Naive thymus-derived CD8-positive, alpha-beta T cell (primary cell): ENCODE measurements at places on chromosomes 7 and 10.

- H3K27me3 ChIP-seq = peaks cover 19% of the 10 kb centered on the region
- no peaks in the 10 kb centered on the region for H3K4me1 ChIP-seq
- H3K4me3 ChIP-seq = no peak overlapping the region
- DNase-seq = no peak
Observed at GRCh38 chr10:4450981-4451908, 374.8 kb upstream of the AKR1E2 start.

- H3K4me1 ChIP-seq = no peaks in the 10 kb centered on the region
- no peak overlapping the region for H3K27ac ChIP-seq
- H3K27me3 ChIP-seq = peaks cover 5% of the 10 kb centered on the region
- no peaks in the 10 kb centered on the region for H3K36me3 ChIP-seq
Observed at GRCh38 chr10:27382176-27382575, 121.9 kb upstream of the RAB18 start.

- no peaks in the 10 kb centered on the region for H3K4me1 ChIP-seq
- H3K36me3 ChIP-seq = no peaks in the 10 kb centered on the region
- no peak overlapping the region for H3K4me3 ChIP-seq
Observed at GRCh38 chr7:121515630-121516401, 119.7 kb upstream of the FAM3C start.

- no peak for DNase-seq
- H3K36me3 ChIP-seq = no peaks in the 10 kb centered on the region
- H3K4me1 ChIP-seq = no peaks in the 10 kb centered on the region
Observed at GRCh38 chr7:55129541-55130394, 111.0 kb downstream of the EGFR start.

- no peaks in the 10 kb centered on the region for H3K27me3 ChIP-seq
- H3K36me3 ChIP-seq = no peaks in the 10 kb centered on the region
- no peaks in the 10 kb centered on the region for H3K4me1 ChIP-seq
- H3K4me3 ChIP-seq = no peak overlapping the region
- no peak overlapping the region for H3K27ac ChIP-seq
- DNase-seq = no peak
Observed at GRCh38 chr10:114343623-114344505, 60.4 kb downstream of the AFAP1L2 start.

DNA sequence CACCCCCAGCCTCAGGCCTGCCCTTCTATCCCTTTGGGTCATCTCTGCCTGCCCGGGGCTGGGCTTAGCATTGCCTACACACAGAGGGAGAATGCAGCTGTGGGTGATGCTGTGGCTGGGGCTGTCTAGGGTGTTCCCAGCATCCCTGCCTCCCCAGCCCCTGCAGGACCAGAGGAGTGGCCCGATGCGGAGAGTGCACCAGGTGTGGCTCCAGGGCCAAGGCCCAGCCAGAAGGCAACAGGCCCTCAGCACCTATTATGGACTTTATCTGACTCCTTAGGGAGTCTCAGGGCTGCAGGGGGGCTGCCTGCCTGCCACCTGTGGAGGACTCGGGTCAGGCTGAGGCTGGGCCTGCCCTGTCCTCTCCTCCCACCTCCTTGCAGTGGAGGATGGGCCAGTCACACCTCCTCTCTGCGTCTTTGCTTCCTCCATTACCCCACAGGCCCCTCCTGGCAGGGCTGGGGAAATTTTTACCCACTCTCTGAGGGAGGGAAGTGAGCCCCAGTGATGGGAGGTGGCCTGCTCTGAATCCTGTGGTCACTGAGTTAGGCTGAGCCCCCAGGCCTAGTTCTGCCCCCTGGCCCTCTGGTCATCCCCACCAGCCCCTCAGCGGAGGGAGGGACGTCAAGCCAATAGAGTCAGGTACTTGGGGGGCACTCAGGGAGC is 92.9 kb upstream of the PCBD1 start:
- H3K27me3 ChIP-seq = peaks cover 11% of the 10 kb centered on the region
- no peak overlapping the region for H3K27ac ChIP-seq
- peaks cover 5% of the 10 kb centered on the region for H3K4me1 ChIP-seq
- H3K4me3 ChIP-seq = no peak overlapping the region

- peak overlapping the region; percentile 99 for H3K27ac ChIP-seq
- no peaks in the 10 kb centered on the region for H3K27me3 ChIP-seq
- DNase-seq = peak; percentile 99
Observed at GRCh38 chr10:72297281-72297804, 23.6 kb downstream of the DDIT4 start.

DNA sequence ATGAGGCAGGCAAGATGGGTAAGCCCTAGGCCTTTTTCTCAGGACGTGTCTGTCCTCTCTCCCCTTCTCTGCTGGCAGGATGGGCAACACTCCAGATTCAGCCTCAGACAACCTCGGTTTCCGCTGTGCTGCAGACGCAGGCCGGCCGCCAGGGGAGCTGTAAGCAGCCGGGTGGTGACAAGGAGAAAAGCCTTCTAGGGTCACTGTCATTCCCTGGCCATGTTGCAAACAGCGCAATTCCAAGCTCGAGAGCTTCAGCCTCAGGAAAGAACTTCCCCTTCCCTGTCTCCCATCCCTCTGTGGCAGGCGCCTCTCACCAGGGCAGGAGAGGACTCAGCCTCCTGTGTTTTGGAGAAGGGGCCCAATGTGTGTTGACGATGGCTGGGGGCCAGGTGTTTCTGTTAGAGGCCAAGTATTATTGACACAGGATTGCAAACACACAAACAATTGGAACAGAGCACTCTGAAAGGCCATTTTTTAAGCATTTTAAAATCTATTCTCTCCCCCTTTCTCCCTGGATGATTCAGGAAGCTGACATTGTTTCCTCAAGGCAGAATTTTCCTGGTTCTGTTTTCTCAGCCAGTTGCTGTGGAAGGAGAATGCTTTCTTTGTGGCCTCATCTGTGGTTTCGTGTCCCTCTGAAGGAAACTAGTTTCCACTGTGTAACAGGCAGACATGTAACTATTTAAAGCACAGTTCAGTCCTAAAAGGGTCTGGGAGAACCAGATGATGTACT is 13.1 kb downstream of the PHKG1 start:
- no peak overlapping the region for H3K27ac ChIP-seq
- peaks cover 3% of the 10 kb centered on the region for H3K4me1 ChIP-seq
- no peak overlapping the region for H3K4me3 ChIP-seq
- H3K27me3 ChIP-seq = no peaks in the 10 kb centered on the region

DNA sequence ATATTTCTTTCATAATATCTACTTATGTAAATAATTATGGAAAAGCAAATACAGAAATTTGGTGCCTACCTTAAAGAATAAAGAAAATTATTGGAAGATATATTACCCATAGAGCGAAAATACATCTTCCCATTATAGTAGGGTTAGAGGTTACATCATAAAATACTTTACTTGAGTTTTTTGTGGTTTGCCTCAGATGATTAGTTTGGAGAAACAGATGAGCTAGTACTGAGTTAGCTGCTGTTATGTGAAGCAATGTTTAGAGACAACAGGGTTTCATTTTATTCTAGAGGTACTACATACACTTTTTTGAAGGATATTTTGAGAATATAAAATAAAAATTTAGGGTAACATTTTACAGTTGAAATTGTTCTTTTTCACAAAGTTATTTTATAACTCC is 2.9 kb upstream of the MLLT10 start:
- H3K4me1 ChIP-seq = peaks cover 32% of the 10 kb centered on the region
- H3K27ac ChIP-seq = no peak overlapping the region
- H3K4me3 ChIP-seq = no peak overlapping the region
- H3K36me3 ChIP-seq = no peaks in the 10 kb centered on the region

DNA sequence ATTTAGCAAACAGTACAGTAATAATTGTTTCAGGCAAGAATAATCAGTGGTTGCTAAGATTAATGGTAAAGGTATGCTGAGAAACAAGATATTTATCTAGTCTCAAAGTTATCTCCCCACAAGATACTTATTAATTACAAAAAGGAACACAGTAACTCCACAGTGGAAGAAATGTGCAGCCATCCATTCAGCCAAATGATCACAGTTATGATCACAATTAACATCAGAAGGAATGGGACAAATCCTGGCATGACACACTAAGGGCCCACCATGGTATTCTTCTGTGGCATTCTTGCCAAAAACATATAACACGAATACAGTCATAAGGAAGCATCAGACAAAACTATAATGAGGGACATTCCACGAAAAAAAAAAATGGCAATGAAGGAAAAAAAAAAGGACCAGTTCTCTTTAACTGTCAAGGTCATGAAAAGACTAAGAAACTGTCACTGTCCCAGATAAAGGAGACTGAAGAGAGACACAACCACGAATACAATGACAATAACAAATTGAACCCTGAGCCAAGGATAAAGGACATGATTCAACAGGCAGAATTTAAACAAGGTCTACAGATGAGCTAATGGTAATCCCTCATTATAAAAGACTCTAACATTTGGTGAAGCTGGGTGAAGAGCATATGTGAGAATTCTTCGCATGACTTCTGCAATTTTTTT is 20.9 kb downstream of the NUDCD3 start:
- H3K4me1 ChIP-seq = peaks cover 89% of the 10 kb centered on the region
- no peaks in the 10 kb centered on the region for H3K27me3 ChIP-seq
- DNase-seq = no peak

DNA sequence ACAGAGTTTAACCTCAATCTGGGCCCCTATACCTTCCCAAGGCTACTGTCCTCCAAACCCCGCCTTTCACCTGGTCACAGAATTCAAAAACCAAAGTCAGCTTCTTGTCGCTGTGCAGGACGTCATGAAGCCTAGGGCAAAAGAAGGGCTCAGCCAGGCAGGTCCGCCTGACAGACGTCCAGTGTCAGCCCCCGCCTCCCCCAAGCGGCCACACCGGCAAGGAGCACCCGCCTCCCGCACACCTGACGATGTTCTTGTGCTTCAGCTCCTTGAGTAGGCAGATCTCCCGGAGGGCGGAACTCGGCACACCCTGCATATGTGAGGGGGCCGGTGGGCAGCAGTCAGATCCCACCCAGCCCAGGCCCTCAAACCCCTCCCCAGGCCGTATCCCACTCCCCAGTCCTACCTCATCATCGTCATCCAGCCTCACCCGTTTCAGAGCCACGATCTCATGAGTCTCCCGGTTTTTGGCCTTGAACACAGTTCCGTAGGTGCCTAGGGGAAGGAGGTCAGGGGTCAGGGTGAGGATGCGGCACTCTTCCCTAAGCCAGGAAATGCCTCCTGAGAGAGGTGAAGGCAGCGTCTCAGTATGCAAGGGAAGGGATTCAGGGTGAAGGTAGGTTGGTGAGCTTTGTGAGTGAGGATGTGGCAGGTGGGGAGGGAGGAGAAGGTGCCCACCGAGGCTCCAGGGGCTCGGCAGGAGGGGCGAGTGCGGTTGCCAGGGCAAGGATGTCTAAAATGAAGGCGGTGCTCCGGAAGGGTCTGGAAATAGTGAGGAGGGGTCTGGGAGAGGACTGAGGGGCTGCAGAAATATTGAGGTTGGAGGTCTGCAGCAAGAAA is 811 bp downstream of the CDK5 start:
- peaks cover 4% of the 10 kb centered on the region for H3K27me3 ChIP-seq
- peaks cover 46% of the 10 kb centered on the region for H3K4me1 ChIP-seq
- H3K36me3 ChIP-seq = no peaks in the 10 kb centered on the region
- peak overlapping the region; percentile 94 for H3K4me3 ChIP-seq
- peak overlapping the region; percentile 97 for H3K27ac ChIP-seq

GRCh38 chr10:7887174-7887816 is 69.0 kb downstream of the TAF3 start:
- no peak for DNase-seq
- peaks cover 50% of the 10 kb centered on the region for H3K4me1 ChIP-seq
- H3K27ac ChIP-seq = peak overlapping the region; percentile 62
- H3K27me3 ChIP-seq = no peaks in the 10 kb centered on the region
- no peaks in the 10 kb centered on the region for H3K36me3 ChIP-seq
- H3K4me3 ChIP-seq = no peak overlapping the region

- no peaks in the 10 kb centered on the region for H3K27me3 ChIP-seq
- no peak for DNase-seq
- no peaks in the 10 kb centered on the region for H3K36me3 ChIP-seq
Observed at GRCh38 chr10:109417803-109418202, 505.5 kb downstream of the XPNPEP1 start.

DNA sequence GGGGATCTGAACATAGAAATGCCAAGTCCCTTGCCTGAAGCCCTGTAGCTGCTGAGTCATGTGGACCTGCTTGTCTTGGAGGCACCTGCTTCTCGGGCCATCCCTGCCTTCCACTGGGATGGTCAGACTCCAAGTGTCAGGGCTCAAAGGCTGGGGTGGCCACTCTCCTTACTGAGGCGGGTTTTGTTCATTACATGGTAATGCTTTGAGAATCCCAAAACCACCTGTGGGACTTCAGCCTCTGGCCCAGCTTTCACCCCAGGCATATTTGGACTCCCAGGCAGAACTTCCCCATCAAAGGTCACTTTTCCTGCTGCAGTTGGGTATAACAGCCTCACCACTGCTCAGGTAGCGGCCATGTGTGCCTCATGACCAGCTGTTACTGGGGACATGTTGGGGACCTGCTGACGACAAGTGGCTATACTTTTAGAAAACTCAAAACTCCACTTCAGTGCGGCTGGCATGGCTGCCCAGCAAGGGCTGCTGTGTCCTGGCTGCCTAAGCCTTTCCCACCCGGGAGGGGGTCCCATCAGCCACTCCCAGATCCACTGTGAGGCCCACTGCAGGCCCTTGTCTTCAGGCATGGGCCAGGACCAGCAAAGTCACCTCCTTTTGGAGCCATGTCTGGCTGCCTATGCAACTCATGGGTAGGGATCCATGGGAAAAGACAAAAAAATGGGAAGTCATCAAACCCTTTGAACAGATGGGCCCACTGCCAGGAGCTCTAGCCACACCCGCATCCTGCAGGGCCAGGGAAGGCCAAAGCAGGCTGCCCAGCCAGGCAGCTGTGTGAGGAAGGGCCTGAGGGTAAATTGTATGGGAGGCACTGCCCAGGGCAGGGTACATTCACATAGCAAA is 96.7 kb downstream of the ARHGAP22 start:
- H3K4me1 ChIP-seq = no peaks in the 10 kb centered on the region
- peak; percentile 10 for DNase-seq
- H3K4me3 ChIP-seq = no peak overlapping the region
- peaks cover 3% of the 10 kb centered on the region for H3K27me3 ChIP-seq

DNA sequence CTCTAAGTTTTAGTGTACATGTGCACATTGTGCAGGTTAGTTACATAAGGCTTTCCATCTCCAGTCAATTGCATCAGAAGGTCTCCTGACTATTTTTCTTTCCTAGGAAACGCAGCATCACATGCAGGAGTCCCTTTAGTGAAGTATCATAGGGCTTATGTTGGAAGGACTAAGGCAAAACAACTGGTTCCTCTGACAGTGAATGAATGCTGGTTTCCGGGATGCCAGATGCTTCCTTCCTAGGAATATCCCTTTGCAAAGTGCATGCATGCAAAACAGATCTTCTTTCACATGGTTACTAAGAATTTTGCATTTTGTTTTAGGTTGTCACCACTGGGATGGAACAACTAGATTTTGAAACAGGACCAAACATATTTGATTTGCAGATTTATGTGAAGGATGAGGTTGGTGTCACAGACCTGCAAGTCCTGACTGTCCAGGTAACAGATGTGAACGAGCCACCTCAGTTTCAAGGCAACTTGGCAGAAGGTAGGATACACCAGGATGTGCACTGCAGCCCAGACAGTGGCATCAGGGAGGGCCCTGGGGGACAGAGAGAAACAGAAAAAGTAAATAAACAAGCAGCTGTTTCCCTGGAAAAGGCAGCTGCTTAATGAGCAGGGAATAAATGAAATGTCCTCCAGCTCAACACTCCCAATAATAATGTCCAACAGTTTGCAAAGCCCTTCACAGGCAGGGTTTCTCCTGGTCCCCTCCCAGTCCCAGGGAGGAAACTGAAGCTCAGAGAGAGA is 17.8 kb downstream of the CDHR3 start:
- no peak overlapping the region for H3K27ac ChIP-seq
- no peak for DNase-seq
- H3K36me3 ChIP-seq = no peaks in the 10 kb centered on the region
- peaks cover 23% of the 10 kb centered on the region for H3K27me3 ChIP-seq
